ENCODE measurements at places on chromosomes 4 and X.

- no peak for DNase-seq
These were observed 37.9 kb downstream of the ZNF330 start for GRCh38 chr4:141258558-141258957.

GRCh38 chr4:8594097-8595038, 1.8 kb downstream of the CPZ start:
- no peak for DNase-seq

DNA sequence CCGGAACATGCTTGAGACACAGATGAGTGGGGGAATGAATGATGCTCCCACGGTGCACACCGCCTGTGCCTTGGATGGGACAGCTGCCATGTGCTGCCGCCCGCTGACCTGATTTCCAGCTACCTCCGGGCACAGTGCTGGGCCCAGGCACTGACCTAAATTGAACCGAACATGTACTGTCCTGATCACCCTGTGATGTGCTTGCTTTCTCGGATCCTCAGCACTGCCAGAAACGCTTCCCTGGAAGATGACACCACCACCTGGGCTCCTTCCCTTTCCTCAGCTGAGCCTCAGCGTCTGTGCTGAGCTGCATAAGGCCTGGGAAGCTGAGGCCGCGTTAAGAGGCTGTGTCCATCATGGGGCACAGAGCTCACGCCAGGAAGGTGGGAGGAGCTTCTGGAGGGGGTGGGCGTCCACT, 39.3 kb upstream of the MXD4 start:
- no peak for DNase-seq

DNA sequence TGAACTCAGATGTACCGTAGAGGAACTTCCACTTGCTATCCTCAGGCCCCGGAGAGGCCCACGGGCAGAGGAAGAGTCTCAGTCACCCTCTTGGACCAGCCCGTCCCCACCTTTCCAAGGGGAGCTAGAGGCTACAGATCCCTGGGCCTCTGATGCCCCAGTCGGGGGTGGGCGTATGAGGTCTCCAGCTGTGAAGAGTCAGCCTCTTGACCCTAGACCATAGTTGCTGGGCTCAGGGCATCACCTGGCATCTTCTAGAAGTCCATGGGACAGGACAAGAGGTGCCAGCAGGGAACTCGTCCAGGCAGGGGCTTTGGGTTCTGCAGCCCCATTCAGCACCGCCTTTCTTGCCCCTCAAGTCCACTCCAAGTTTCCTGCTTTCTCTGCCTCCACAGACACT, 11.6 kb downstream of the SASH3 start:
- DNase-seq, result no peak

GRCh38 chr4:182307746-182308145, 64.5 kb downstream of the TENM3 start:
- no peak for DNase-seq

- no peak for DNase-seq
These were observed 165.4 kb upstream of the C1QTNF7 start for GRCh38 chr4:15262396-15262795.

DNA sequence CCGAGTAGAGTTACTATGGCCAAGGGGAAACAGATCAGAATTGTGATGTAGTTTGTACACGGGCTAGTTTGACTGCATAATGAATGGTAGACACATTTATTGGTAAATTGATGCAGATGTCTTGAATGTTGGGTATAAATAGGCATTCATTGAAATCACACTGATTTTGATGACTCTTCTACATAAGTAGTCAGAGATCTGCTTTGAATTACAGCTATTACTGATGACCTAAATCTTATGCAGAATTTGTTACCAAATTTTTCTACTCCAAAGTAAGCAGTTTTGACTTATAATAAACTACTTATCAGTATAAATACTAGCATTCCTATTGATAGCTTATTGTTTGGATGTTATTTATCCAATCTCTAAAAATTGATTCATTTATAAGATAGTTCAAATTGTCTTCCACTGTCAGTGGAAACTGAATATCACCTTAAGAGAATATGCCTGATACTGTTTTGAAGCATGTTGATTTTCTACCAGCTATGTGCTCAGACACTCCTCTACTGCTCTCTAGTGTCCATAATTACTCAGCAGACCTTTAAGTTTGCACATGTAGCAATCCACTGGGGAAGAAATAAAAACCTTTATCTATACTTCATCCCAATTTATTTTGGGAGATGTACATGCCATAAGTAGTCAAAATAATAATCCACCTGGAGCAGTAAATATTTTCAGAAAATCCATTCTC, 120.3 kb downstream of the RASL11B start:
- DNase-seq, result no peak

- DNase-seq, result no peak
These were observed 24.1 kb downstream of the RNF4 start for GRCh38 chr4:2492970-2493369.

DNA sequence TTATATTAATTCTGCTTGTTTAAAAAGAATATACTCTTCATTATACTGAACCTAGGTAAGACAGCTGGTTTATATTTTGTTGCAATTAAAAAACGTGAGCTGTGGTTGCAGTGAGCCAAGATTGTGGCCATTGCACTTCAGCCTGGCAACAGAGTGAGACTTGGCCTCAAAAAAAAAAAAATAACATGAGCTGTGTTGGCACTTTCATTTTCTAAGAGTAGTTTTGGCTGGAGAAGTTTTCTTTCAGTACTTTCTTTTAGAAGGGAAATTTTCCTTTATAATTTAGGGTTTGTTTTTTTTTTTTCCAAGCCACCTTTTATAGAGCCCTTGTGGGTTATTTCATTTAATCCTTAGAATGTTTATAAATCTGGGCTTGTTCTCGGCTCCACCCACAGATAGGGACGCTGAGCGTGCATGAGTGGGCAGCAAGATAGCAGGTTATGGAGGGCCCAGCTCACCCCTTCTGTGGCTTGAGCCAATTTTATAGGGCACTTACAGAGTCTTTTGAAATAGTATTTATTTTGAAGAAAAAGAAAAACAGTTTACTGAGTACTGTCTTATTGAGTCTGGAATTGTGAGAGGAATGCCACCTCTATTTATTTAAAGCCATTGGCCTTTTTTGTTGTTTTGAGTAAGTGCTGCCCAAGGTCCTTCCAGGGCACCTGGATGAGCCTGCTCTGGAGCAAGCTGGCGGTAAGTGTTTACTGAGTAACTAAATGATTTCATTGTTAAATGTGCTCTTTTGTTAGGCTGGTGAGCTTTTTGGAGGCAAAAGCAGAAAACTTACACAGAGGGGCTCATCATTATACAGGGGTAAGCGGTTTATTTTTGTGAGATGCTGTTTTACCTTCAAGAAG, 60.9 kb downstream of the HTT start:
- DNase-seq, result no peak

DNA sequence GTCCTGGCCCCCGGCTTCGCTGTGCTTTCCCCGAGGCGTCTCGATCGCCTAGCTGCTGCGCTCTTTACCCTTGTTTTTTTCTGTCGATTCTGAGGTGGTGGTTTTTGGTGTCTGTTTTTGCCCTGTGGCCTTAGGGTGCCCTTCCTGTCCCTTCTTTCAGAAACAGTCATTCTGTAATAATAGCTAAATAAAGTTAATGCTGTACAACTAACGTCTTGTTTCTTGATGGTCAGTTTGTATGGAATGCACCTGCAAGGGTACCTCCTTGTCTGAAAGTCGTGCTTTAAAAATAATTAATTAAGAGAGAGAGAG, 686 bp downstream of the FIP1L1 start:
- DNase-seq, result no peak

GRCh38 chrX:140762061-140762460, 52.5 kb downstream of the LINC00632 start:
- no peak for DNase-seq

DNA sequence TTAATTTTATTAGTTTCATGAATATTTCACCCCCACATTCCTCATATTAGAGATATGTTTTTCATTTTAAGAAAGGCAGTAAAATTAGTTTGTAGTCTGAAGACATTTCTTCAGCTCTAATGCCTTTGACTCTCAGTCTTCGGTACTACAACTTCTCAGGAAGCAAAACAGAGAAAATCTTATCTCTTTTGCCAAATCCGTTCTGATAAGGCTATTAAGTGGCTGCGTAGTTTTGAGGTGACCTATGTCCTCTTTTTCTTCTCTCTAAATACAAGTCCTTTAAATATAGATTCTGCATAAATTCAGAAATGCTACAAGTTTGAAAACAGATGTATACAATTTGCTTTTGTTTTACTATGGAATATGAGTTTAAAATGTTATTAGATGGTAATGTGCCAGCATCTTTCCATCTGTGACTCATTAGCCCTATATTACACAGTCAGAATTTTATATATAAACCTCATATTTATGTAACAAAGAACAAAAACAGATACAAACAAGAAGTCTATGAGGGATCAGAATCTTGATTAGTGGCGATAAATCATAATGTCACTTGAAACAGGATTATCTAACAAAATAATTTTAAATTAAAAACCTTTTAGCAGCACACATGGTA, 181.2 kb upstream of the ETNPPL start:
- no peak for DNase-seq

DNA sequence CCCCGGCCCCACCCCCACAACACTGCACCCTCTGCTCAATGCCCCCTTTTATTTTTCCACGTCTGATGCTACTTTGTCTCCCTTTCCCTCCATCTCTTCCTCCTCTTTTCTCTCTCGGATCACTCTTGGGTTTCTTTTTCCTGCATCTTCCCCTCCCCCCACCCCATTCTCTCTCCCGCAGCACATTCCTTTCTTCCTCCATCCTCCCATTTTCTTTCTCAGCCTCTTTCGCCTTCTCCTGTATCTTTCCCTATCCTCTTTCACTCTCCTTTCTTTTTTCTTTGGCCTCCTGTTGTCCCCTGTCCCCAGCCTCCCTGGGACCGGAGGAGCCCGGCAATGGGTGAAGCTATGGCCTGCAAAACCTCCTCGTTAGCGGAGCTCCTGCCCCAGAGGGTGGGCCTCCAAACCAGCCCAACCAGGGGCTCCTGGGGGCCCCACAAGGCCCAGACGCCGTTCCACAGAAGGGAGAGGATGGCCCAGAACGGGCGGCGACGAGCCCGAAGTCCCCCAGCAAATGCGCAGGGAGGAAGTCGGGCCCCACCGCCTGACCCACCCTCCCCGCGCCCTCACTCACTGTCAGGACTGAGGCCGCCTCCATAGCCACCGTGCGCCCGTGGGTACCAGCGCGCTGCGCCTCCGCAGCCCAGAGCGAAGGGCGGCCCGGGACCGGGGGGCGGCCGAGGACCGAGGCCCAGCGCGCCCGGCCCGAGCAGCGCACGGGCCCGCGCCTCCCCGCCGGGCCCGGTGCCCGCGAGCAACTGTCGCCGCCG, 807 bp downstream of the HMX1 start:
- no peak for DNase-seq

DNA sequence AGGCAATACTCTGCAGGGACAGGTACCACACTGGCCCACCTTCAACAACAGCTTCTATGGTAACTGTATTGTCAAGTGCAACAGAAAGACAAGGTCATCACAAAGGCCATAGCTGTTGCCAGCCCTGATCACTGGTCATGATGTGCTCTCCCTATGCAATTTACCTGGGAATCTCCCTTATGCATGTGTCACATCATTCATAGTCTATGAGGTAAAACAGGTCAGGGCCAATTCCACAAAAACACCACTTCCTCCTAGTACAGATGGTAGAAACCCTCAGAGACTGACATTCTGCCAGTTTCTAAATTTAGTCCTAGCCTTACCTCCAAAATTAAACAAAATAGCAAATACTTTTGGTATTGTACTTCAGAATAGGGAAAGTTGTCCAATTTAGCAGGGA, 132.8 kb downstream of the MGST2 start:
- DNase-seq, result no peak

GRCh38 chr4:90842960-90843359, 715.8 kb downstream of the CCSER1 start:
- no peak for DNase-seq

GRCh38 chrX:151984328-151984727, 9.9 kb upstream of the GABRE start:
- DNase-seq, result no peak

DNA sequence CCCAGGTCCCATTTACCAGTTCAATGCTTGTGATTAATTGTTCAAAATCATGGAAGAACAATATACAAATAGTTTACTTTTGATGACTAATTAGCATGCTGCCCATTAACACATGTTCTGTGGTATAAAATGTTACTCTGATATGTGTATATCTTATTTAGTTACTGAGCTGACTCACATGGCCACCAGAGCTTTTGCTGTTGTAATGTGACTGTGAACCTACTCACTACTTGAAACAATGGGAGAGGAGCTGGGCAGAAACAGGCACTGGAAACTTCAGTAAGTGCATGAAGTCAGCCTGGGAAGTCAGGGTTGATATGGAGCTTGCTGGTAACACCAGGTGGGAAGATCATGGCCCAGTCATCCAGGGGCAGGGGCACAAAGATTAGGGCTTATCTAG, 72.7 kb upstream of the MAD2L1 start:
- no peak for DNase-seq

GRCh38 chr4:115259642-115260041, 146.2 kb upstream of the NDST4 start:
- no peak for DNase-seq

DNA sequence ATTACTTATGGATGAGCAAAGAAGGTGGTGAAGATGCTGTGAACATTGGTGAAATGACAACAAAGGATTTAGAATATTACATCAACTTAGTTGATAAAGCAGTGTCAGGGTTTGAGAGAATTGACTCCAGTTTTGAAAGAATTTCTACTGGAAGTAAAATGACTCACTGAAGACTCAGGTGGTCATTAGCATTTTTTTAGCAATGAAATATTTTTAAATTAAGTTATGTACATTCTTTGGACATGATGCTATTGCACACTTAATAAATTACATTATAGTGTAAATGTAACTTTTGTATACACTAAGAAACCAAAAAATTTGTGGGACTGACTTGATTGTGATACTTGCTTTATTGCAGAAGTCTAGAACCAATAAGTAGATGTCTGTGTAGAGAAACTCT, 56.9 kb downstream of the USO1 start:
- DNase-seq, result no peak

GRCh38 chrX:119539872-119540271, 25.3 kb downstream of the STEEP1 start:
- DNase-seq, result no peak

GRCh38 chr4:77092975-77093374, 17.2 kb upstream of the CCNI start:
- no peak for DNase-seq

- DNase-seq, result no peak
These were observed 138.9 kb upstream of the MID1 start for GRCh38 chrX:10759141-10759799.

- DNase-seq, result no peak
These were observed 578.9 kb upstream of the FAT1 start for GRCh38 chr4:187302457-187303150.

DNA sequence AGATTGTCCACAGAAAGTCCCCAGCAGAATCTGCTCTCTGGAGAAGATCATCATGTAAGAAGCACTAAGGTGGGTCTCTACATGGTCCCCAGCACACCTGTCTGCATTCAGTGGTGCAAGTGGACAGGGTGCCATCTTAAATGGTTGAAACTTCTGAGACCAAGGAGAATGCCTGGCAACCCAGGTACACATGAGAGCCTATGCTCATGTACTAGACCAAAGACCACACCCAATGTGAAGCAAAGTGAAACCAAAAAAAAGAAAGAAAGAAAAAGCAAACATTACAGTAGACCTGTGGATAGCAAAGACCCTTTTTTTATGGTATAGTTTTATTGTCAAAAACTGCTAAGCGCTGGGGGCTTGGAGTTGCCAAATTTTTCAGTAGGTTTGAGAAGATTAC, 15.0 kb downstream of the CD40LG start:
- no peak for DNase-seq
